ENCODE measurements at places on chromosomes 11 and 22. TPM values are rescaled to one million over a fixed set of nuclear protein-coding genes. Genes with fewer than 3 reads are reported as not detected.

- H3K4me3 ChIP-seq = no peak overlapping the region
- H3K36me3 ChIP-seq = no peaks in the 10 kb centered on the region
- H3K27me3 ChIP-seq = no peaks in the 10 kb centered on the region
Observed at GRCh38 chr11:22808571-22809197, 20.9 kb downstream of the SVIP start.

The SMC1B gene
- not detected for total RNA-seq

The GGT1 gene
- 90.6 TPM for total RNA-seq

The APOBEC3A gene
- 15.7 TPM for total RNA-seq

GRCh38 chr11:107623183-107623582, 32.2 kb downstream of the ELMOD1 start:
- no peak overlapping the region for H3K27ac ChIP-seq
- no peak overlapping the region for H3K4me3 ChIP-seq
- H3K36me3 ChIP-seq = no peaks in the 10 kb centered on the region
- no peaks in the 10 kb centered on the region for H3K27me3 ChIP-seq

The PYGM gene
- total RNA-seq = 14.7 TPM

The AGBL2 gene
- total RNA-seq = 8.1 TPM

DNA sequence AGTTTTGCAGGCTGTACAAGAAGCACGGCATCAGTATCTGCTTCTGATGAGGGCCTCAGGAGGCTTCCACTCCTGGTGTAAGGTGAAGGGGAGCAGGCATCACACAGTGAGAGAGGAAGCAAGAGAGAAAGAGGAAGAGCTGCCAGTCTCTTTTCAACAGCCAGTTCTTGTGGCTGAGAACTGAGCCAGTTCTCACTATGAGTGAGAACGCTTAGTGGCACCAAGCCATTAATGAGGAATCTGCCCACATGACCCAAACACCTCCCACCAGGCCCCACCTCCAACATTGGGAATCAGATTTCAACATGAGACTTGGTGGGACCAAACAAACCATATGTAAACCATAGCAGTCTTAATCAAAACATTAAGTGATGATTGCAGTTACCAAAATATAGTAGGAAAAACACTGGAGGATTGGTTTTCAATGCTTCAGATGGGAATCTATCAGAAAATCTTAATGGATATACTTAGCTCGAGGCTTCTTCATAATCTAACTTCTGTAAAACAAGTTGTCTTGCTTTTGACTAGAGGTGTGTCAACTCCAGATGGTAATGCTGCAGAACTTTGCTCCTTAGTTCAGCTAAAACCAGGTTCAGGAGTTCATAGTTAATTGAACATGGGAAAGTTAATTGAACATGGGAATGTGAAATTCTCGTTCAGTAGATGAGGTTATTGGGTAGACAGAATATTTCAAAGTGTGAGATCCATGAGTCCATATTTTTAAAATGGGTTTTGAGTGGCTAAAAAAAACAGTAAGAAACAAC, 12.2 kb downstream of the FAR1 start:
- no peak for DNase-seq
- H3K27me3 ChIP-seq = no peaks in the 10 kb centered on the region
- no peaks in the 10 kb centered on the region for H3K4me1 ChIP-seq
- no peak overlapping the region for H3K4me3 ChIP-seq
- no peak overlapping the region for H3K27ac ChIP-seq
- no peaks in the 10 kb centered on the region for H3K36me3 ChIP-seq

The RIMBP3B gene
- total RNA-seq = not detected

GRCh38 chr22:23383491-23384361, 196.4 kb downstream of the IGLL1 start:
- no peaks in the 10 kb centered on the region for H3K4me1 ChIP-seq
- no peaks in the 10 kb centered on the region for H3K36me3 ChIP-seq
- H3K27me3 ChIP-seq = no peaks in the 10 kb centered on the region
- no peak overlapping the region for H3K4me3 ChIP-seq

- H3K4me3 ChIP-seq = no peak overlapping the region
- no peaks in the 10 kb centered on the region for H3K36me3 ChIP-seq
- DNase-seq = no peak
- no peak overlapping the region for H3K27ac ChIP-seq
- no peaks in the 10 kb centered on the region for H3K27me3 ChIP-seq
- H3K4me1 ChIP-seq = no peaks in the 10 kb centered on the region
Observed at GRCh38 chr11:46528445-46529094, 65.3 kb downstream of the AMBRA1 start.

The IL17RA gene
- 91.8 TPM for total RNA-seq

The RAB38 gene
- 0.21 TPM for total RNA-seq

The MEI1 gene
- total RNA-seq = 56.7 TPM

The OR8K5 gene
- not detected for total RNA-seq

DNA sequence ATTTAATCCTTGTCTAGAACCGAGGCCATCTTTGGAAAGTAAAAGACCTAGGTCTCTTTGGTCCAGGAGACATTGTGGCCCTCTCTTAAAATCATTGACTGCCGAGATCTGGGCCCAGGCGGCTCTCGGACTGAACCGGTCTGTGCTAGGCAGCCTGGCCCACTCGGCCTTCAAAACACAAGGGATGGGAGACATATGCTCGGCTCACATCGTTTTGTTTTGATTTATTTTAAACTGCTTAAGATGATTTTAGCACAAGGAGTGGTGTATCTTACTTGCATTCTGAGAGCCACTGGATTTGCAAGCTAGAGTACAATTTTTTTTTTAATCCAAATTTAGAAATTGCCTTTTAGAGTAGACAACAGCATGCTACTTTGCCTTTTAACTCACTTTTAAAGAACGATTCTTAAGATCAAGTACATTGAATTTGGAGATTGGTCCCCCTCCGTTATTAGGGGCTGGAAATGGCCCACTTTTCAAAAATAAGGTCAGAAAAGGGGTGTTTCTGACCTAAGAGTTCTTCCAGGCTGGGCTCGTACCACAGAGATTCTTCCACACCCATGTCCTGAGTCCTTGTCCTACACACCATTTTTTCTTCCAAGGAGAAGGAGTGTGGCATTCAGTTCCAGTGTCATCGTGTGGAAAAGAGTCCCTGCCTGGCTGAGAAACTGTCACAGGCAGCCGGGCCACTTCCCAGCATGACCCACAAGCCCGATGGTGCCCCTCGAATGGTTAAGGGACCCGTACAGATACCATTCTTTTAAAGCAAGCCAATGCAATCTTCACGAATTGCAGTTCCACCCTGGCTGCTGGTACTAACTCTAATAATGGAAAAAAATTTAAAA, 80.5 kb upstream of the WNT7B start:
- H3K27me3 ChIP-seq = no peaks in the 10 kb centered on the region
- peak overlapping the region; percentile 72 for H3K27ac ChIP-seq
- peaks cover 23% of the 10 kb centered on the region for H3K4me1 ChIP-seq
- H3K36me3 ChIP-seq = no peaks in the 10 kb centered on the region

DNA sequence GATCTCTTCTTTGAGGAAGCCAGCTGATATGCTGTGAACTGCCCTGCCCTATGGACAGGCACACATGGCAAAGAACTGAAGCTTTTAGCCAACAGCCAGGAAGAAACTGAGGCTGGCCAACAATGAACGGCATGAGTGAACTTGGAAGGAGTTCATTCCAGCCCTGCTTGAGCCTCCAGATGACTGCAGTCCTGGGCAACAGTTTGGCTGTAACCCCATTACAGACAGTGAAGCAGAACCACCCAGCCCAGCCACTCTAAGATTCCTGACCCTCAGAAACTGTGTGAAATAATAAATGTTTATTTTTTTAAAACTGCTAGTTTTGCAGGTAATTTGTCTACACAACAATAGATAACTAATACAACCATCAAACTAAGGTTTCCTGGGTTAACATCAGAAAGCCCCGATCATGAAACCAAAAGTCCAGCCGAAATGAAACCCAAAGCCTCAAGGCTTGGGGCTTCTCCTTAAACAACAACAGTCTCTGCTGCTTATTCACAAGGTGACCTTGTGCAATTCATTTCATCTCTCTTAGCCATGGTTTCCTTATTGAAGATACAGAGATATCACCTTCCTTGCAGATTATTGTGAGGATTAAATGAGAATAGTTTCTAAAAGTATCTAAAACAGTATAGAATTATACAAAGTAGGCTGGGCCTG, 31.4 kb downstream of the PAK1 start:
- DNase-seq = no peak
- no peaks in the 10 kb centered on the region for H3K27me3 ChIP-seq
- H3K27ac ChIP-seq = no peak overlapping the region
- H3K36me3 ChIP-seq = no peaks in the 10 kb centered on the region

DNA sequence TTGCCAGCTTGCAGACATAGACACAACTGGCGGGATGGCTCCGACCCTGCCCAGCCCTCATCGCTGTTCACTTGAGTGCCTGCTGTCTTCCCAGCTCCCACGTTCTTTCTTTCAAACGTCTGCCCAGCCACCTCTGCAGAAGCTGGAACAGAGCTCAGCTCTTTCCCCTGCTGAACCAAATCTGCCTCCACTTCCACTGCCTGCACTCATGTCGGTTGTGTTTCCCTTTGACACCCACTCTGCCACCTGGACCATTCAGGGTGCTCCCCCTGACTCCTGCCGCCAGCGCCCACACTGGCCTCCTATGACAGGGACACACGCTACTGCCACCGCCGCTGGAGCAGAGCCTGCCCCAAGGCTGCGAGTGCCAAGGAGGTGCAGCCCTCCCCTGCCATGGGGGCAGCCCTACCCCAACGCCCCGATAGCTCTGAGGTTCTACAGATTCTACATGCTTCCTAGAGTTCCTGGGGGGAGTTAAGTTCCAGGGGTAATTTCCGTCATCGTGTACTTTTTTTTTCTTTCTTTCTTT, 37.9 kb downstream of the TST start:
- no peak overlapping the region for H3K4me3 ChIP-seq
- no peak for DNase-seq
- no peak overlapping the region for H3K27ac ChIP-seq
- H3K36me3 ChIP-seq = no peaks in the 10 kb centered on the region

DNA sequence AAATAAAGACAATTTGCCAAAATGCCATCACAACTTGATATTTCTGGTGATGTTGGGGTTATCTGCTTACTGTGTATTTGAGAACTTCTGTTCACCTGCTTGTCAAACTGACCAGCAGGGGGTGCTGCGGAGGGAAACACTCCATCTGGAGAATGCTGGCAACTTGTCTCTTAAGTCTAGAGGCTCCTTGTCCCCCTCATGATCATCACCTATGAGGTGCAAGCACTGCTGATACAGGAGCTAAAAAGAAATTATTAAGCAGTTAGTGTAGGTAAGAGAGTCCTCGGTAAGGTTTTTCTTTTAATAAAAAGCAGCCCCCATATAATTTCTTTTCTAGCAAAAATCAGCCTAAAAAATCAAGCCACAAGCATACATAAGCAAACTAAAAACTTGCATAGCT, 32.7 kb upstream of the GLYATL1B start:
- peak; percentile 70 for DNase-seq
- H3K27ac ChIP-seq = no peak overlapping the region
- H3K4me1 ChIP-seq = no peaks in the 10 kb centered on the region
- no peak overlapping the region for H3K4me3 ChIP-seq

GRCh38 chr11:65377777-65378176, 4.7 kb downstream of the SLC25A45 start:
- H3K27ac ChIP-seq = no peak overlapping the region
- peaks cover 9% of the 10 kb centered on the region for H3K4me1 ChIP-seq

- H3K27ac ChIP-seq = no peak overlapping the region
- DNase-seq = peak; percentile 62
- no peak overlapping the region for H3K4me3 ChIP-seq
- no peaks in the 10 kb centered on the region for H3K36me3 ChIP-seq
- H3K4me1 ChIP-seq = no peaks in the 10 kb centered on the region
Observed at GRCh38 chr11:68297812-68298658, 14.4 kb upstream of the LRP5 start.

GRCh38 chr11:71425860-71426259, 22.3 kb downstream of the DHCR7 start:
- no peaks in the 10 kb centered on the region for H3K36me3 ChIP-seq
- H3K27me3 ChIP-seq = no peaks in the 10 kb centered on the region
- no peak overlapping the region for H3K27ac ChIP-seq
- H3K4me3 ChIP-seq = no peak overlapping the region
- H3K4me1 ChIP-seq = no peaks in the 10 kb centered on the region

All from naive thymus-derived CD4-positive, alpha-beta T cell (primary cell).